ENCODE measurements at places on chromosomes 7 and 10.
A peak's percentile ranks its signal among the peaks of the same experiment; 100 is the strongest.

DNA sequence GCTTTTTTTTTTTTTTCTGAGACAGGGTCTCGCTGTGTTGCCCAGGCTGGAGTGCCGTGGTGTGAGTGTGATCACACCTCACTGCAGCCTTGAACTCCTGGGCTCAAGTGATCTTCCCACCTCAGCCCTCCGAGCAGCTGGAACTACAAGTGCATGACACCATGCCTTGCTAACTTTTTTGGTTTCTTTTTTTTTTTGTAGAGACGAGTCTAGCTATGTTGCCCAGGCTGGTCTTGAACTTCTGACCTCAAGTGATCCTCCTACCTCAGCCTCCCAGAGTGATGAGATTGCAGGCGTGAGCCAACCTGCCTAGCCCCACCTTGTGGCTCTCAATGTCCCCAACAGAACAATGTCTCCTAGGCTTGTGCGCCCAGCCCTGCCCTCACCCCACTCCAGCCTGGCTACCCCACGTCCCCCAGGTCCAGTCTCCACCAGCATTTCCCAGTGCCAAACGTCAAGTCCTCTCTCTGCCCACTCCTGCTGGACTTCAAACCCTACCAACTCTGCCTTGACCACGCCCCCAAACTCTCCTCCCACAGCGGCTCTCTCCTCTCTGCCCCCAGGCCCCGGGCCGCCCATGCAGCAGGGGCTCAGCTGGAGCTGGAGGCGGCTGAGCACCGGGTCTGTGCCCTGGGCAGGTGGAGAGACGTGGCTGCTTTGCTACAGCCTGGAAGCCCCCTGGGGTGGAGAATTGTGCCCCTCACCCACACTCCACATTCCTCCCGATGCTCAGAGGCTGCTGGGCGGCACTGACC, 18.9 kb downstream of the BHLHA15 start:
- DNase-seq = no peak

GRCh38 chr10:27771231-27771630, 25.6 kb upstream of the MKX start:
- DNase-seq = no peak

- DNase-seq = no peak
These were observed 21.3 kb upstream of the ARHGAP21 start for GRCh38 chr10:24744946-24745345.

DNA sequence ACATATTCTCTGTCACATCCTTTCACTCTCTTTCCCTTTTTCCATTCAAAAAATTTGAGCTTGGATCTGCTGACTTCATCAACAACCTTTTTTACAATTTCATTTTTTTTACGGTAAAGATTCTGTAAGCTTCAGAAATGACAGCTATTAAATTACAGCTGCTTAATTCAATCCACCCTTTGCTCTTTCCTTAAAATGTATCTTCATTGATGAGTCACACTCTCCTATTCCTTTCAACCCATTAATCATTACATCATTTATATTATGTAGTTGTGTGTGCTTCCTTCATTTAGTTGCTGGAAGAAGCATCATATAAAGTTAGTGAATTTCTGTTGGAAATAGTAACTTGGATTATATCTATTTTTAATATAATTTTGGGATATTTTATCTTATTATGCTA, 67.1 kb upstream of the MAGI2 start:
- DNase-seq = no peak

- DNase-seq = no peak
These were observed 95.6 kb downstream of the USP6NL start for GRCh38 chr10:11515596-11516430.

DNA sequence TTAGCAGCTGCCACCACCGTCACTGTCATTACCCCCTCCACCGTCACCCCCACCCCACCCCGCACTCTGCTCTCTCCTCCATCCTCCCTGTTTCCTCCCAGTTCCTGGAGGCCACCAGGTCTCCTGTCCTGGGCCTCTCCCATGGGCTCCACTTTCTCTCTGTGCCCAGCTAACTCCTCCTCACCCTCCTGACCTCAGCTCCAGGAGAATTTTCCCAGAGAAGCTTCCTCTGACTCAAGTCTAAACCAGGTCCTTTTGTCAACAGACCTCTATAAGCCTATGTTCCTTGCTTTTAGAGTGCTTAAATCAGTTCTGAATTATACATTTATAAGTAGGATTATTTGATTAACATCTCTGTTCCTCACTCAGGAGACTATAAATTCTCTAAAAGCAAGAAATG, 150.0 kb downstream of the ARHGAP12 start:
- no peak for DNase-seq

DNA sequence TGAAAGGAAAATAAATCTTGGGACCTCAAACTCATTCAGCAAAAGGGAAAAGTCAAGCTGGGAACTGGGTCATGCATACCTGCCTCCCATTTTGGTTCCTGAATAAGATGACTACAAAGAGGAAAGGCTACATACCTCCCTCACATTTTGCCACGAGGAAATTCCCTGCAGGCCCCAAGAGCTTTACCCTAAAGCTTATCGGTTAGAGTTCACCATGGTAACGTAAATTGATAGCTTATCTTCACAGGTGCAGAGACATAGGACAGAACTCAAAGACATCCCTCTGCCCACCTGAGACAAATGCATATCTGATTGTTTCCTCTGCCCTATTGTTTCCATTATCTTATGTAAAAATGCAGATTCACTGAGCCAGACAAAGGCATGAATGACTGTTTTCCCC, 31.5 kb upstream of the GRB10 start:
- no peak for DNase-seq

- no peak for DNase-seq
These were observed 75.7 kb downstream of the VIPR2 start for GRCh38 chr7:159068893-159069448.

DNA sequence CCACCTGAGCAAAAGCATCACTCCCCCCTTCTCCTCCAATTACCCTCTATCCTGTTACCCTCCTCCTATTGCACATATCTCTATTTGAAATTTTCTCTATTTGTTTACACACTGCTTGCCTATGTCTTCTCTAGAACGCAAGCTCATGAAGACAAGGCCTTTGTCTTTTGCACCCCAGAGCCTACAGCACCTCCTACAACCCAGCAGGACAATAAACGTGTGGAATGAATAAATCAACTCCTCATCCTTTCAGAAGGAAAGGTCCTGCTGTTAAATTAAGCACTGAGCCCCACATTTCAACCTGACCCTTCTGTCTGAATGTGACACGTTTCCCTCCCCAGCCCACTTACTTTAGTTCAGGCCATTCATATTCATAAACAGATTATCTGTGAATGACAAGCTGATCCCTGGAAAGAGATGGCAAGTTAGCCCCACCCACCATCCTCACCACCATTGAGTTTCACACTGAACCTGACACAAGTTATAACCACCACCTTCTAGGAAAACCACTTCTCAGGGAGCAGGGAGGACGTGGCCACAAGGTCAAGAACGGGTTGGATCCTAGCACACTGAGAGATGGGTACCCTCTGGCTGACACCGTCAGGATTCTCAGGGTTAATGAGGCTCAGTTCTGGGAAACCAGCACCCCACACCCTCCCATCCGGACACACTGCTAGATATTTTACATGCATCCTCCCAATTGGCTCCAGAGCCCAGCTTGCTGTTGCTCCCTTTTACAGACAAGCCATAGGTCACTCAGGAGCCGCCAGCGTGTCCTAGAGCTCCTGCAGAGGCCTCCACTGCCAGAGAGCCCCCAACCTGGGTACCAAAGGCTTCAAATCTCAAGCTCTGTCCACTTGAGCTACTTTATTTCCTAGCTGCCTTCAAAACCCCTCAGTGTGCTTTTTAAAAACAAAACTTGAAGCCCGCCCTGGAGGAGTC, 934 bp downstream of the PRTFDC1 start:
- DNase-seq = peak; percentile 1

GRCh38 chr7:158476331-158476932, 111.2 kb downstream of the PTPRN2 start:
- no peak for DNase-seq

DNA sequence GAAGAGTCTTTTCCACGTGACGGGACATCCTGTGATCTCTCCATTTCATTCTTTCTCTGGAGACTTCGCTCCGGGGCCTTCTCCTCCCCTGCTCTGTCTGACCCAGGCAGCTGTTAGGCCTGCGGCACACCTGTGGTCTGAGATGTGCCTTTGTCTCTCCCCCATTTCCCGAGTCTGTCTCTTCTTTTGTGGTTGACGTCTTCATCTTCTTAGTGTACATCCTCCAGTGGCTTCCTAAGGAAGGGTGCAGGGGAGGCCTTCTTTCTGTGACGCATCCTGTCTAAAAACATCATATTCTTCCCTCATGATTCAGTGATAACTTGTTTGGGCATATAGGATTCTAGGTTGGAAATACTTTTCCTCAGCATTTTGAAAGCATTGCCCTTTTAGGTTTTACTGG, 17.2 kb upstream of the ATP6V0E2 start:
- DNase-seq = no peak

DNA sequence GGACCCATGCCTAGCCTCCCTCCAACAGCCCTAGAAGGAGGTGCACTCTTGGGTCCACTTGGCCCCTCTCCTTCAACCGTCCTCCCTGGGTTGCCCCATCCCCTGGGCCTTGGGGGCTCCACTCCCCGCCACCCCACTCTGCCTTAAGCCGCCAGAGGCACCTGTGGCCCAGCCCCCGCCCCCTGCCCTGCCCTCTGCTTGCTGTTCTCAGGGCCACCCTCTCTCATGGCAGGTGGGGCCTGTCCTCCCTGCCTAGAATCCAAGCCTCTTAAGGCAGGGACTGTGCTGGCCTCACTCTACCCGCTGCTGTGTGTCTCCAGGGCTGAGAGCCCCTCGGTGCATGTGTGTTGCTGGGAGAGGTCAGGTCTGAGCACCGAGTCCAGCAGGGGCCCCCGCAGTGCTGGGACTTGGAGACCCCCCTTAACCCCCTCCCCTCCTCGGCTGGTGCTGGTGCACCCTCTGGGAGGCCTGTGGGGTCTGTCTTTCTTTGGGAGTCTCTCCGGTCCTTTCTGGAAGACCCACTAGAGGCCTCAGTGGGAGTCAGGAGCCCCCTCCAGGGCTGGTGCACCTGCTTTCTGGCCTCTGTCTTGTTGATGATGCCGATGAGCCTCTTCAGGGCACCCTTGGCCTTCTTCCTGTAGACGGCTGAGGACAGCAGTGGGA, 43.8 kb downstream of the CFAP46 start:
- DNase-seq = no peak

GRCh38 chr10:74738985-74739567, 87.3 kb upstream of the KAT6B start:
- DNase-seq = no peak

DNA sequence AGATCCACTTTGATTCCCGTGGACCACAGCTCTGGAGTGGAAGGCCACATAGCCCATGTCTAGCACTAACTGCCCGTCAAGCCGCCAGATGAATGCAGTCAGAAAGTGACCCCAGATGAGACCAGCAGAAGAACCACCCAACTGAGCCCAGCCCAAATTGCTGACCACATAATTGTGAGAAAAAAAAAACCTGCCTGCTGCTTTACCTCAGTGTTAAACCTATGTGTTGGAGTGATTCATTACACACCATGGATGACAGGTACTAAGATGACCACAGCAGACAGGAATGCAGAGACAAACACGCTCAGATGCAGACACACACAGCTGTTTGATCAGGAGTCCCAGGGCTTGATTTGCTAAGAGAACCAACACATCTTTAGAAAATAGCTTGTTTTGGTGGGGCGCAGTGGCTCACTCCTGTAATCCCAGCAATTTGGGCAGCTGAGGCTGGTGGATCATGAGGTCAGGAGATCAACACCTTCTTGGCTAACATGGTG, 168.1 kb upstream of the PPP2R2D start:
- DNase-seq = no peak

DNA sequence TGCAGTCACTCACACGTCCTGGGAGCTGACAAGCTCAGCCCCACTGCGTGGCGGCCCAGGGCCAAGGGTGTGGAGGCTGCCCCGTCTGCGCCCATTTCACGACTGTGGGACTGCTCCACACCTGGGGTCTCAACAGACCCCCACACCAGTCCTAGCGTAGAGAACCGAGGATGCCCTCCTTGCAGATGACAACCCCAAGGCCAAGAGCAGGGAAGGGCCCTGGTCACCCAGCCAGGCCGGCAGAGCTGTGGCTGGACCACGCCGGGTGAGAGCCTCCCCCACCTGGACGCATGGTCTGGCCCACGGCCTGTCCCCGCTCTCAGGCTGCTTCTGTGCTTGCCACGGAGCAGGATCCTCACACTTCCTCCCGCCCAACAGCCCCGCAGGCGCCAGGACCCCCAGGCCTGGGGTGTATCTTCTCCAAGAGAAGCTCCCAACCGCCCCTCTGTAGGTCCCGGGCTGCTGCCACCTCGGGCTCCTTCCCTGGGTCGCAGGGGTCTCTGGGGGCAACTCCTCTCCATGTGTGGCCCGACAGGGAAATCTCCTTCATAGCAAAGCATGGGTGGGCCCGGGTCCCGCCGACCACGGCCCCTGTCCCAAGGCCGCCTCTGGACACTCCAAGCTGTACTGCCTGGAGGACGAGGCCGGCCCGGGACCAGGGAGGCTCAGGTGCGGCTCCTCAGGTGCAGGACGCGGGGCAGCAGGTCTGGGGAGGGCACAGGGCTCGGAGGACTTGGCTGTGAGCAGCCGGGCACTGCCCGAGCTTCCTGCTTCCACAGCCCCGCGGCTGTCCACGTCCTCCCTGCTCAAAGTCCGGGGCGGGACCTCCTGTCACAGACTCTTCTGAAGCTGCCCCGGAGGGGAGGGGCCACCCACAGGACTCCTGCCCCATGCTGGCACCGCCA, 88.8 kb downstream of the FOXL3 start:
- no peak for DNase-seq

DNA sequence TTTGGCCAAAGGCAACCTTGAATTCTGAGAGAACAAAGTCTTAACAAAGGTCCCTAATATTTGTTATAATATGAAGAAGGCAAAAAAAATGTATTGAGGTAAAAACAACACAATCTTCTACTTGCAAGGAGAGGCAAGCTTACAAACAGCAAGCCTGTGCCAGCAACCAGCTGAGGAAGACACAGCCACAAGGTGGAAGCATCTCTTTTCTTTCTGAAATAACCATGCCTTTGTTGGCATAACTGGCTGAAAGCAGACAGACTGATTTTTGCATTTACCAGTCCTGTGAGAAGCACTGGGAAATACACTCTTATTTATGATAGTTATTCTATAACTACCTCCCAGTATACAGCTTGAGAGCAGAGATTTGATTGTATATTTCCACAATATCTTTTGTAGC, 292.0 kb downstream of the PHTF2 start:
- DNase-seq = no peak

DNA sequence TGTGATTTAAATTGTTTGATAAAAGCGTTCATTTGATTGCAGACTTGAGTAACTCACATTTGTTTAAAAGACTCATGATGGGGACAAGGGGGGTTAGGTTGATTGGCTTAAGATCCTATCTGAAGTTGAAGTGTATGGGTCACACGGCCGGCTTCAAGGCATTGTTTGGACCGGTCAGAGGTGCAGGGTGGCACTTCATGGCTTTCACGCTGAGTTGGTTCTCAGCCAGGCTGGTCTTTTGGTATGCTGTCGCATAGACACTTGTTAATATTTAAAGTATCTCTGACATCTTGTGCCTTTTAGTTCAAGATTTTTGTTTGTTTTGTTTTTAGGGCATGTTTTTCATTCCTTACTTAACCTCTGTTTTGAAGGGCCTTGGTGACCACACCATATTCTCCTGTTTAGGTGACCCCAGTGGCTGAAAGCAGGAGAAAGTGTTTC, 58.1 kb downstream of the CCNY start:
- DNase-seq = no peak

- DNase-seq = no peak
These were observed 65.0 kb downstream of the PIP4K2A start for GRCh38 chr10:22649390-22649841.

- DNase-seq = no peak
These were observed 42.1 kb upstream of the EFCAB10 start for GRCh38 chr7:105623378-105623777.
